ENCODE measurements at places on chromosomes 2 and 18.

- DNase-seq = no peak
Measured at GRCh38 chr2:38685116-38685735, 19.3 kb downstream of the GALM start.

DNA sequence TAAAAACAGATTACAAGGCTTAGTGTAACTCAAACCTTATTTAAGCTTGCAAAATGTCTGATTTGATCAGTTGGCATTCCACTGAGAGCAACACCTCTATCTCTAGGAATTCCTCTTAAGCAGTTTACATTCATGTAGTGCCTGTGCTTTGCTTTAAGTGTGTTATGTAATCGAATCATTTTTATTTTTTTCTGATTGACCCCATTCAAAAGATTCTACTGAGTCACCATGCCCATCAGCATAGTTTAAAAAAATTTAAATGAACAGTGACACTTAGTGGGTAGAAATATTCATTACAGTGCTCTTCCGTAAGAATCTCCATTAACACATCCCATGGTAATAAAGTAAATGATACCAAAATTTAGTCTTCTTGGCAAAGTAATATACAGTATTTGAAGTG is 67.8 kb upstream of the SLC4A10 start:
- no peak for DNase-seq

DNA sequence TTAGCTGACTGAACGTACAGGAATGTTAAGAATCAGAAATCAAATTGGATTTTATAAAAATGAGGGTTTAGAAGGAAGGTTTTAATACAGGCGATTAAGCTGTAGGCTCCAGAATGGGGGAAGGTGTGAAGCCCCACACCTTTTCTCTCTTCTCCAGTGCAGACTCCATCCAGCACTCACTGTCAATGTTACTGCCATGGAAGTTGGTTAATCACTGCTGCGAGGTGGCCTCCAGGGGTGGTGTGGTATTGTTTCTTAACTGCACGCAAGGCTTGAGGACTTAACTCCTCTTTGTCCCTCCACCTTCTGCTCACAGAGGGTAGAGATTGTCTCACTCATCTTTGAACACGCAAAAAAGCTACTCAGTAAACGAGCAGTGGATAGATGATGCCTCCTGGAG is 26.9 kb upstream of the YWHAQ start:
- no peak for DNase-seq

DNA sequence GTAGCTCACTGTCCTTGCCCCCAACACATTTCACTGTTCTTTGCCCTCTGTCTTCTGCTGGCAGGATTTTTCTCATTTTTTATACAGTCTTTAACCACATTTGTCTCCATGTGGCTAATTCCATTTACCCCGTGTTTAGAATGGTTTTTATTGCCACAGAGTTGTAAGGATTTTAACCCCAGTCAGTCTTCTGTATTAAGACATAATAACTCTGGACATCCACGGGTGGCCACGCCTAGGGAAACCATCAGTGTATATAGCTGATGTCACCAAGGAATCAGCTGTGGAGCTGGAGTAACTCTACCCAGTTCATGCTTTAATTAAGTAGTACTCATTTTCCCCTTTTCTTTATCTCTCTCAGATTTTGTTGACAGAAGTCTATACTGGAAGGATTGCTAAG is 139.8 kb downstream of the MAP4K4 start:
- no peak for DNase-seq

GRCh38 chr2:69616755-69617154 is 26.8 kb downstream of the AAK1 start:
- DNase-seq = no peak

DNA sequence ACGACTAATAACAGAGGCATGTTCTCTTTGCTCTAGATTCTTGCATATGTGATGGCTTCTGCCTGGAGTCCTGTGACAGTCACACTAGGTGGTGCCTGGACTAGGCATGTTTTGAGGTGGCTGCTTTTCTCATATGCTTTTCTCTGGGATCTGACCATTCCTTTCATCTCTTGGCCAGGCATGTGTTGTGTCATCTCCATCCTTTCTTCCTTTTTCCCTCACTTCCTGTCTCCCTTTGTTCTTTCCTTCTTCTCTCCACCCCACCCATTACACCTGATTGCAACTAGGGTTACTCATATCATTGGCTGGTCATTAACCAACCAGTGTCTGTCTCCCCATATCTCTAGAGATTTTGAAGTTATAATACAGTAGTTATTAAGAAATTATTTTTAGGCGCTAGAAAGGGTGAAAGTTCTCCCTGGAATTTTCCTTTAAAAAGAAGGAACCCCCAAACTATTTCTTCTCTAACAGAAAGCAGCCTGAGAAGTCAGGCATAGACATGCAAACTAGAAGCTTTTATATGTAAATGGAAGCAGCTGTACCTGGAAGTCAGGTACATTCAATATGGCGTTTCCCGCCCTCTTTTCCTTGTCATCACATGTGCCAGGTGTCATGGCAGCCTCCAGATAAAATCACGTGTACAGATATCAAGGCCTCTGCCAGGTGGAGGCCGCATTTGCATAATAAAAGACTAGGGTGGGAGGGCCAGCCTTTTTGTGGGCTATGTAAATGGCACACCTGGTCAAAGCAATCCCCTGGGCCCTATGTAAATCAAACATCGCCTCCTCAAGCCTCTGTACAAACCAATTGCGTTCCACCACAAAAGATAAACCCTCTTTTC is 220.4 kb upstream of the MEX3C start:
- no peak for DNase-seq

DNA sequence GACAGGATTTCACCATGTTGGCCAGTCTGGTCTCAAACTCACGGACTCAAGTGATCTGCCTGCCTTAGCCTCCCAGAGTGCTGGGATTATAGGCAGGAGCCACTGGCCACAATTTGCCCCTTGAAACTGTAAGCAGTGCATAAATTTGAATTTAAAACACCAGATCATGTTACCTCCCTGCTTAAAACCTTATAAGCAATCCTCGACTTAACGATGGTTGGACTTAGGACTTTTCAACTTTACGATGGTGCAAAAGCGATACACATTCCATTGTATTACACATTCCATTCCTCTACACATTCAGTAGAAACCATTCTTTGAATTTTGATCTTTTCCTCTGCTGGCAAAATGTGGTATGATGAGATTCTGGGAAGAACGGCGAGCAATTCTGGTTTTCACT is 23.2 kb upstream of the EFR3B start:
- no peak for DNase-seq

GRCh38 chr2:159775021-159775420 is 23.0 kb downstream of the CD302 start:
- DNase-seq = no peak

GRCh38 chr2:69954084-69954483 is 7.3 kb downstream of the ASPRV1 start:
- no peak for DNase-seq

- peak; percentile 98 for DNase-seq
Measured at GRCh38 chr2:55862673-55863390, 60.8 kb downstream of the EFEMP1 start.

- DNase-seq = no peak
Measured at GRCh38 chr18:55811925-55812324, 223.9 kb upstream of the TCF4 start.

DNA sequence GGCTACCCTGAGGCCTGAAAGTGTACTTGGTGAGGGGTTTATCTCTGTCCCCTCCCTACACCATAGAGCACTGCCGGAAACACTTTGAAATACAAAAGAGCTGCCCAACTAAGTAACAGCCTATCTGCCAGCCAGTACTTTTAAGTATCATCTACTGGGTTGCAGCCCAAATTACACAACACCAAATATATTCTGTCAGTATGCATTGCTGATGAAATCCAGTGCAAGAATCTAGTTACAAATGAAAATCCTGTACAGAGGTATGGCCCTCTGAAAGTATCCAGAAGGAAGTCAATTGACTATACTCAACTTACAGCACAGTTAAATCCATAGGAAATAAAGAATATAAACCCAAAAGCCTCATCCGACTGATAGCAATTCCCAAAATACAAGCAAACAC is 280.8 kb downstream of the CCDC85A start:
- peak; percentile 63 for DNase-seq

DNA sequence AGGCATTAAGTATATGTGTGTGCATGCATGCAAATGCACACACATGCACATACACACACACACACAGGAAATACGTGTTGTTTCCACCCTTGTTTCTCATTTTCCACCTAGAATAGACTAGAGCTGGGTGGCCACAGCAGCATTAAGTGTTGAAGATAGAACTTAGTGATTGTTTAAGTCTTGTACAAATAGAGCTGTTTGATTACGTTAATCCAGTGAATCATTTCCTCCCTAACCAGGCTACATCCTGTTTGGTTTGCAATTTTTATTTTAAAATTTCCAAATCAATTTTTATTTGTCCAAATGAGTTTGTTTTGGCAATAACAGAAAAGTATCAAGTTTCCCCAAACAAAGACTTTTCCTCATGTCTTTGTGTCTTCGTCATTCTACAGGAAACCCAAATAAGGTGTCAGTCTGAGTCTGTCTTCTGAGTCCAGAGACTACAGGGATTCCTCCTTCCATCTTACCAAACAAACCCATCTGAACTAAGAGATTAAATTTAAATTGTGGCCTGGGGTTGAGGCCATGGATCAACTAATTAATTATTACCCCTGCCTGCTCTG is 74.6 kb upstream of the GALNT5 start:
- DNase-seq = peak; percentile 63

- DNase-seq = peak; percentile 39
Measured at GRCh38 chr2:198499539-198499938, 695.1 kb downstream of the PLCL1 start.

GRCh38 chr2:157509744-157510143 is 65.9 kb upstream of the CYTIP start:
- DNase-seq = no peak

DNA sequence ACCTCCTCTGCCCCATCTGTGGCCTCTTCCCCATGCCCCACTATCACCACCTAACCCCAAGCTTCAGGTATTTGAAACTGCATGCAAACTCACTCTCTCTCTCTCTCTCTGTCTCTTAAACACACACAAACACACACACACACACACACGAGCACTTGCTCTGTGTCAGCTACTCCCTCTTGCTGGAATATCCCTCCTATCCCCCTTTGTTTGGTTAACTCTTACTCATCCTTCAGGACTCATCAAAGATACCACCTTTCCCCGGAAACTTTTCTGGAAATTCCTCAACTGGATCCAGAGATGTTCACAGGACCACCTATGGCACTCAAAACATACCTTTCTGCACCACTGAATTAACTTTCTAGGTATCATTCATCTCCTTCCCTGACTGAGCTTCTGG is 222.8 kb upstream of the TMEM200C start:
- DNase-seq = no peak

GRCh38 chr18:49905771-49906170 is 92.4 kb upstream of the ACAA2 start:
- no peak for DNase-seq

DNA sequence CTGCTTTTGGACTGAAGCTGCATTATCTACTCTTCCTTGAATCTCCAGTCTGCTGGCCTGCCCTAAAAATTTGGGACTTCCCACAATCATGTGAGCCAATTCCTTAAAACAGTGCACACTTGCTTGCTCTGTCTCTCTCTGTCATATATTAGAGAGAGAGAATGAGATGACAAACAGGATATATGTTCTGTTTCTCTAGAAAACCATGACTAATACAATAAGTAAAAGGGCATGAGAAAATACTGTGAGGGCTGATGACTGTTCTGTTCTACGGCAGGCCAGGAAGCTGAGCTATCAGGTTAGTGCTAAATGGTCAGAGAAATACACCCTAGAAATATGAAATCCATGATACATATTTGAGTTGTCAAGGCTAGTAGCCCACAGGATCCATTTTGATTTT is 1896.8 kb upstream of the CELF4 start:
- DNase-seq = no peak

DNA sequence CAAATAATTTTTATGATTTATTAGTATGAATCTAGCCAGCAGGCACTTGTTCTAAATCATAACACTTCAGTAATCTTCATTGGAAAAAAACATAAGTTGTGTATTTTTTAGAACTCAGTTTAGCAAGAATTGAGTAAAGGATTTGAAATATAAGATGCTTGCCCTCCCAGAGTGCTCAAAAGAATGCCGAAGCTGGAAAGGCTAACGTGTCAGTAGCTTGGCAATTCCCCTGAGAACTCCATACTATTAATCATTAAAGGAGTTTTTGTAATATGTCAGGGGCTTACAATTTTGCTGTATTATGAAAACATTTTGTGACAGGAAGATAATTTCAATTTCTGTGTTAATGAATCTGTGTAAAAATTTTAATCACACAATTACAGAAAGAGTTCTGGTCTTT is 122.7 kb downstream of the GULP1 start:
- peak; percentile 27 for DNase-seq

DNA sequence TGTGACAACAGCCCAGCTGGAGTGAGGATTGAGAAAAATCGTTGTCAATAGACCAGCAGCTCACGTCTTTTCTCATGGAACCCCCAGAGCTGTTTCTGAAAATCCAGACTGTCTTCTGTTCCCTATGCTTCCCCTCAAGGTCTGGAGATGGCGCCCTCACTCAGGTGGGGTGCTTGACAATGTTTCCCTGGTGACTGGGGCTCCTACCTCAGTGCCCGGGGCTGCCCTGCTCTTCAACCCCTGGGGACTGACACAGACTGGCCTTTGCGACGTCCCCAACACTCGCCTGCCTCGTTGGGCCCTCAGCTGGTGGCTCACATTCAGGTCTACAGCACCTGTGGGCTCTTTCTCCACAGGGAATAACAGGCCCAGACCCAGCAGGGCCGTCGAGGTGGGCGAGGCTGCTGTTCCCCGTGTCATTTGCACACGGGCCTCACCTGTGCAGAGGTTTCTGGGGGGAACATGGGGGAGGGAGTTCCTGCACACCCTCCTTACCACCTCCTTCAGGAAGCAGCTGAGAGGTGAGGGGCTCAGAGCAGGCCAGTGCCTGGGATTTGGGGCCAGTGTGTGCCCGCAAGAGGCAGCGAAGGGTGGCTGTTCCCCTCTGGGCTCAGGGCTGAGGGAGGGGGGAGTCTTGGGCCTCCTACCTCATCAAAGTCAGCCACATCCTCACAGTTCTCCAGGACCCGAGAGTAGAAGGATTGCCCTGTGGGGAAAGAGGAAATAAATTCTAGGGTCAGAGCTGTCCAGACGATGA is 59.3 kb upstream of the OTOF start:
- no peak for DNase-seq

GRCh38 chr2:230205721-230206120 is 14.1 kb downstream of the SP110 start:
- no peak for DNase-seq

GRCh38 chr2:15936277-15937104 is 3.9 kb upstream of the MYCN start:
- no peak for DNase-seq

GRCh38 chr2:30443081-30443480 is 4.0 kb upstream of the LCLAT1 start:
- DNase-seq = no peak

Measured in fibroblast of the conjunctiva (primary cell).